Pulmonary artery endothelial cell (primary cell): ENCODE measurements at places on chromosomes 4 and X.

- DNase-seq = peak; percentile 80
Observed at GRCh38 chr4:15754323-15754722, 23.8 kb upstream of the CD38 start.

DNA sequence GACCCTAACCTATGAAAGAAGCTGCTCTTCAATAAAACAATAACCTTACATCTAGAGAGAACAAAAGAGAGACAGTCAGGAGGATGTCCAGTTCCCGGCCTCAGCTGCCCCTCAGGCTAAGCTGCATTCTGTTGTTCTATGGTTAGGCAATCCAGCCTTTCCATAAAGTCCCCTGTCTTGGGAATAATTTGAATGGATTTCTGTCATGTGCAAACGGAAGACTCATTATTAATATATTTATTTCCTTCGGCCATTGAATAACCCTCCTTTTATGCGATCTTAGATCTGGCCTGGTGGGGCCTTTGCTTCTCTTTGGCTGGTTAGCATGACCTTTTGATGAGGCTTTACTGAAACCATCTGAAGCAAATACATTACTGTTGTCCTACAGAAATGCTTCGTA lies 80.1 kb downstream of the ANKRD50 start:
- no peak for DNase-seq

DNA sequence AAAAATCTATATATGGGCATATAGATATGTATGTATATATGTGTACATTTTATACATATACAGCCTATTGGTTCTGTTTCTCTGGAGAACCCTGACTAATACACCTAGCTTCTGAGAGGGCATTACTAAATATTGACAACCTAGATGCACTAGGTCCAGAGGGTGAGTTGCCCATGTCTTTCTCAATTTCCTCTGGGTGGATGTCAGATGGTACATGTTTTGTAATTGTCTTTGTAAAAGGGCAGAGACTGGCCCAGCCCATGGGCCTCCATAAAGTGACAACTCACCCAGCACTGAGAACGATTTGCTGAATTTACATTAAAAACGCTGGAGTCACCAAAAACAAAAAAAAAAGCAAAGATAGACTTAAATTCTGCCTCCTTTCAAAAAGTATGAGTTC lies 198.5 kb upstream of the FAM241A start:
- no peak for DNase-seq

- no peak for DNase-seq
Observed at GRCh38 chr4:87055311-87055710, 120.5 kb downstream of the AFF1 start.

GRCh38 chrX:51332188-51332942 lies at the start of gene NUDT10:
Gene NUDT10 (plus strand): TSS chrX:51332822. CDS start chrX:51332966, 144 bp downstream.
- DNase-seq = no peak

- no peak for DNase-seq
Observed at GRCh38 chr4:137206781-137207180, 325.5 kb downstream of the PCDH18 start.

- no peak for DNase-seq
Observed at GRCh38 chrX:1027133-1027532, 185.3 kb downstream of the CRLF2 start.

- no peak for DNase-seq
Observed at GRCh38 chr4:181659876-181660275, 583.3 kb upstream of the TENM3 start.

GRCh38 chrX:131837325-131837724 lies 185.8 kb upstream of the STK26 start:
- DNase-seq = no peak

GRCh38 chr4:4721636-4722035 lies 137.8 kb upstream of the MSX1 start:
- DNase-seq = no peak

- no peak for DNase-seq
Observed at GRCh38 chrX:47587906-47588735, 5.9 kb downstream of the TIMP1 start.

DNA sequence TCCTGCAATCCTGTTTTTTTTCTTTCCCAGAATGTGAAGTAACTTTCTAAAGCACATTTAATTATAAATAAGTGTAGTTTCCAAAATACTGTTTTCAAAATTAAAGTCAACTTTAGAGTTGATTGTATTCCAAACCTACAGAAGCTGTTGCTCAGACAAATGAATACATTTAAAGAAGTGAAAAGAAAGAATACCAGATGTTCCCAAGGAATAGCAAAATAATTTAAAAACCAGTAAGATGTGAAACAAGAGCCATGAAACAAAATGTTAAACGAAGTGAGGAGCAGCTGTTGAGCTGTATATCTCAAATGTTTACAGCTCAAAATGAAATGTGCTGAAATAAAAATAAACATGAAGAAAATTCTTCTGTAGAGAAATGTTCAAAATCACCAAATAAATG lies 627.4 kb upstream of the NDST4 start:
- no peak for DNase-seq

- DNase-seq = no peak
Observed at GRCh38 chr4:183142571-183143550, 43.8 kb downstream of the WWC2 start.

GRCh38 chr4:183291070-183291469 lies 29.0 kb downstream of the CLDN22 start:
- no peak for DNase-seq

- no peak for DNase-seq
Observed at GRCh38 chr4:47543331-47543730, 58.3 kb downstream of the ATP10D start.

GRCh38 chr4:5752376-5753184 lies 41.6 kb downstream of the EVC start:
- no peak for DNase-seq

DNA sequence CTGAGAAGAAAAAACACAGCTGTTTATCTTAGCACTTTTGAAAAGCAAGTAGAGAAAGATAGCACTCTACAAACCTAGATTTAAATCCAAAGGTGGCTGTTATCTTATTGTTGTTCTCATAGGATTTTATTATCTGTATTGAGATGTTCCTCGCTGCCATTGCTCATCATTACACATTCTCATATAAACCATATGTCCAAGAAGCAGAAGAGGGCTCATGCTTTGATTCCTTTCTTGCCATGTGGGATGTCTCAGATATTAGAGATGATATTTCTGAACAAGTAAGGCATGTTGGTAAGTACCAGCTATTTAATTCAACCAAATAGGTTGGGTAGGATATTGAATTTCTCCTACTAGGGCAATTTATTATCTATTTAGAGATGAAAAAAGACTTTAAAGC lies 16.4 kb downstream of the TMEM184C start:
- no peak for DNase-seq

- peak; percentile 74 for DNase-seq
Observed at GRCh38 chr4:86924811-86925210, 10.0 kb upstream of the AFF1 start.

DNA sequence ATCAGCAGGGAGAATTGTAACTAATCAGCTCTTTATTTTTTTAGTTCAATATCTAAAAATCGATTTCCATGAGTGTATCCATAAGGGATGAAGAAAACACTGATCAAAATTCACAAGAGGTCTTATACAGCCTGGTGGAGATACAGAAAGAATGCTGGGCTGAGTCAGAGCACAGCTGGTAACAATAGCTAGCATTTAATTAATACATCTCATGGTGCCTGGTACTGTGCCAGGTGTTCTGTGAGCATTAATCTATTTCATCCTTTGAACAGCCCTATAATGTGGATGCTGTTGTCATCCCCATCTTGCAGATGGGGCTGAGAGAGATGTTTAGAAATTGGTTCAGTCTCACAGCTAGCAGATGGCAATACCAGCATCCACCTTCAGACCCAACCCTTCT lies 250.9 kb upstream of the RPS6KA3 start:
- DNase-seq = no peak

DNA sequence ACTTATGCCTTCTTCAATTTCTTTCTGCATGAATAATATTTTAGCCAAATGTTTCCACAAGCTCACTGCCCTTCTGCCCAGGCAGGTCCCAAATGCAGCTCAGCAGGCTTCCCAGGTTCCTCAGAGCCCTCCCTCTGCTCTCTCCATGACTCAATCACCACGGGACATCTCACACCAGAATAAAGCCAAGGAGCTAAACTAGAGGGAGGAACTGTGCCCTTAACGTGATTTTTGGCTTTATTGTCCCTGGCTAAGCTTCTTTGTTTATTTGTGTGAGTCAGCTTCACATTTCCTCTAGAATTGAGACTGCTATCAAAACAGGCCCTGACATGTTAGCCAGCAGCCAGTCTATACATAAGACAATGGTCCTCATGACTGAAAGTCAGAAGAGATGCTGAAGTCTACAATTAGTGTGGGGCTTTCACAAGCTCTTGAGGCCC lies 186.4 kb upstream of the GALNT7 start:
- peak; percentile 67 for DNase-seq

- peak; percentile 17 for DNase-seq
Observed at GRCh38 chr4:64807821-64808220, 398.6 kb upstream of the TECRL start.

DNA sequence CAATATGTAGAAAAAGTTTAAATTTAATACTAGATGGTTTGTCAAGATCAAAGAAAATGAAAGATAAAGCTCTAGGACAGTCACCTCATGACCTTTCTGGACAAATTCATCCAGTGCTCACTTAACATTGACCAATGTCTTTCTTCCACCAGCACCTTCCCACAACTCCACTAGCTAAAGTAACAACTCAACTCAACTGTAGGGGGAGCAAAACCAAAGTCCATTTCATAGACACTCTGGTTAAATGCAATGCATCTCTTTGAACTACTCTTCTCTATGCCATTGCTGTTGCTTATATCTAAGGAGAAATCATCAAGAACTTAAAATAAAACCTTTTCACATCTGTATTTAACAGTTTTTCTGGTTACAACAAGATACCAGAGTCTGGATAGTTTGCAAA lies 25.1 kb downstream of the UGT2B4 start:
- DNase-seq = no peak

- no peak for DNase-seq
Observed at GRCh38 chr4:79852305-79852730, 220.7 kb downstream of the ANTXR2 start.

GRCh38 chrX:119235872-119236622 lies at the start of gene PGRMC1:
Gene PGRMC1 (plus strand): TSS chrX:119236285. CDS start chrX:119236364, 79 bp downstream.
- DNase-seq = peak; percentile 22

DNA sequence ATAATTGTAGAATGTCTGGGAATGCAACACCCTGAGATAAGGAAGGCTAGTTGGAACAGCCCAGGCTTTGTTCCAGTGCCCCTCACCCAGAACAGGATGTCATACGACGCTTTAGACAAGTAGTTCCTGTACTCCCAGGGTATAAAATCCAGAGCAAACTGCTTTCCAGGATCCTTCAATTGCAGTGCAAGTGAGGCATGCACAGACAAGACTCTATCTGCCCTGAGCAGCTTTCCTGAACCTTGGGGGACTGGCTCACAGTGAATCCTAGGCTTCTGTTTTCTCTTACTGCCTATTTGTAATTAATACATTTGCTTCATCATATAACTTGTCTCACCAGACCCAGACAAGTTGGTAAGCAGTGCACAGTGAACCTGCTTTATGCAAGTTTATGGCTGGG lies 48.4 kb upstream of the IL9R start:
- no peak for DNase-seq

DNA sequence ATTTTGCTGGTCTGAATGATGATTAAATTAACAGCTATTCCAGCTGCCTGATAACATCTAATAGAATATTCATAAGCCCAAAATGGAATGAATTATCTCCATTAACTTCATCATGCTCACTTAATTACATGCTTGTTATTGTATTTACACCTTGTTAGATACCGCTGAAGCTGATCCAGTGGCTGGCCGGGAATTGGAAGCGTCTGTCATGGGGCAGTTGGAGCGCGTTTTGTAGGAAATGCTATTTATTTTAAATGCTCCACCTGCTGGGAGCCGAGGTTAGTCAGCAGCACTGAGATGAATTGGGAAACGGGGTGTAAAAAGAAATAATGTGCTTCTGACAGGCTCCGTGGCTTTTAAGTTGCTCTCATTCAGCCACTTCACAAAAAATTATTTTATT lies 25.2 kb downstream of the ARX start:
- DNase-seq = no peak

DNA sequence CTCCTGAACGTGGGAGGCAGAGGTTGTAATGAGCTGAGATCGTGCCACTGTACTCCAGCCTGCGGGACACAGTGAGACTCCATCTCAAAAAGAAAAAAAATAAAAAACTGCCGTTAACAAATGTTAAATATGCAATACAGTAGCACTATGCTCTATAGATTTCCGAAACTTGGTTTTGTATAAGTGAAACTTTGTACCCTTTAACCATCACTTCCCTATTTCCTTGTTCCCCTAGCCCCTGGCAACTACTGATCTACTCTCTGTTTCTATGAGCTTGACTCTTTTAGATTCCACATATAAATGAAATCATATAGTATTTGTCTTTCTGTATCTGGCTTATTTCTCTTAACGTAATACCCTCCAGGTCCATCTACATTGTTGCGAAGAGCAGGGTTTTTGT lies 74.1 kb downstream of the TAB3 start:
- DNase-seq = no peak
